ENCODE measurements at places on chromosomes 3 and 15.
A peak's percentile ranks its signal among the peaks of the same experiment; 100 is the strongest.

- DNase-seq: no peak
These were observed 241.7 kb downstream of the ATP8B4 start for GRCh38 chr15:49877117-49877872.

DNA sequence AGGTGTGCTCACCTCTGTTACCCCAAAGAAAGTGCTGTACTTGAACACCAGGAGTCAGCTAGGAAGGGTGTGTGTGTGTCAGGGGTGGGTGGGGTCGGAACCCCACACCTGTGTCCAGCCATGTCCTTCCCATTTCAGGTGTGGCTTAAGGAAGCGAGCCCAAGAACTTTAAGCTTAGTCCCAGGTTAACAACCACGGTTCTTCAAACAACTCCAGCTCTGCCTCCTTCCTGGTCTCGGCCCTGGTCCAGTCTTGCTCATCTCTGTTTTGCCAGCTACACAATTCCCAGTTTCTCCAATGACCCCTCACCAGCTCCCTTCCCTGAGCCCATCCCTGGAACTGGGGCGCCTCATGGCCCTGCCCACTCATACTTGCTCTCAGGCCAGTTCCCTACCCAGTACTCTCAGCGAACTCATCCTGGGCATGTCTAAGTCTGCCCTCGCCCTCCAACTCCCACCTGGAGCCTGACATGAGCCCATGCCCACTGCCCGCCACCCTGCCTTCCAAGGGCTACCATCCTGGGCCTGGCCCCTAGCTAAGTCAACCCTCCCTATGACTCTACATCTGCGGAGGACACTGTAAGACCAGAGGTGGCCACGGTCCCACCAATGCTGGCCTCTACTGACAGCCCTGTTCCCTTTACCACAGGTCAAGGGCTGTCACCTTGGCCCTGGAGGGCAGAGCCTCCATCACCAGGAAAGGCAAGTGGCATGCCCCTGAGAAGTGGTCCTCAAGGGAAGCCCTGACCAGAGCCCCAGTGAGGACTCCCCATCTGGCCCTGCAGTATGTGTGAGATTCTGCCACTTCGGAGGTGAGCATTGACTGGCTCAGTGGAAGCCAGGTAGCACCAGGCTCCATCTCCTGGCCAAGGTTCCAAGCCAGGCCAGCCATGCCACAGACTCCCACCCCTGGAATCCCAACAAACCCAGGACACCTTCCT is 9.2 kb downstream of the POC1A start:
- no peak for DNase-seq

DNA sequence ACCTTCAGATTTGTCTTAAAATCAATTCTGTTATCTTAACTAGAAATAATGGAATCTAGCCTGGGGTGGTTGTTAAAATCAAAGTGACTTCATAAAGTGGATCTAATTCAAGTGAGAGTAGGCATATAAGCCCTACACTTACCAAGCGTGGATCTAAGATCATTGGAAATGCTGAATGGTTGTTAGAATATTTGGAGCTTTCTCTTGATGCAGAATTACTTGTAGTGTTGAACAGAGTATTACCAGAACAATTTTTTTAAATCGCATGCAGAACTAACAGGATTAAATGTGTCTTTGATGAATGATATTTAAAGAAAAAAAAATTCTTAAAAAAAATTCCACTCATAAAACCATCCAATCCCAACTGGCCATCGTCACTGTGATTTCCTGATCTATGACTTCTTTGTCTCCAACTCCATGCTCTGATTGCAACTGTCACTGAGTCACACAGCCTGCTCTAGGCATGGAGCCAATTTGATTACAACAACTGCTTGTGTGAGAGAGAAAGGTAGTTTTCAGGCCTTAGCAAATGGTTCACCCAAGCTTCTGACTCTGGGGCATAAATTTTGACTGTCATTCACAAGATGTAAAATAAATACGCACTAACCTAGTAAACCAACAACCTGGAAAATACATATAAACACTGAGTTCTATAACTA is 25.9 kb upstream of the SPRED1 start:
- DNase-seq: peak; percentile 76

DNA sequence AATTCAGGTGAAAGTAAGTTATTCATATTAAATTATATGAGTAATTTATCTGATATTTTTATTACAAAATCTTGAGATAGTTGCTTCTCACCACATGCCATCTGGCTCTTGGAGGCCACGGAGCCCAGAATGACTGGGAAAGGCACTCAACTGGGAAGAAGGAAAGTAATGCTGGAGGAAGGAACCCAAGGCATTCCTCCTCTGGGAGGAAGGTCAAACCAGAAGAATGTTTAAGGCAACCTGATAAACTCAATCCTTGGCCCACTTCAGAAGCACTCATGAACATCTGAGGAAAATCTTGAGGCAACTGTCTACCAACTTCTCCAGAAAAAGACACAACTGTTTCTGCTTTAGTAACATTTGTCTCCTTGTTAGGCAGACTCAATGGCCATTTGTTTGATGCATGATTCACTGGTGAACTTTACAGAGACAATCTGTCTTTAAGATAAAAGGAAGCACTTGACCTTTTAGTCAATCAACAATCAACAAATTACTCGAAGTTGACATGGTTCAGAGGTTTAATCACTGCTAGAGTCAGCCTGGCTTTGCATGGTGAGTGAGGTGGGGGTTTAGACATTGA is 261.4 kb upstream of the MME start:
- DNase-seq: no peak

GRCh38 chr3:9351709-9352126 is 11.1 kb upstream of the THUMPD3 start:
- no peak for DNase-seq

DNA sequence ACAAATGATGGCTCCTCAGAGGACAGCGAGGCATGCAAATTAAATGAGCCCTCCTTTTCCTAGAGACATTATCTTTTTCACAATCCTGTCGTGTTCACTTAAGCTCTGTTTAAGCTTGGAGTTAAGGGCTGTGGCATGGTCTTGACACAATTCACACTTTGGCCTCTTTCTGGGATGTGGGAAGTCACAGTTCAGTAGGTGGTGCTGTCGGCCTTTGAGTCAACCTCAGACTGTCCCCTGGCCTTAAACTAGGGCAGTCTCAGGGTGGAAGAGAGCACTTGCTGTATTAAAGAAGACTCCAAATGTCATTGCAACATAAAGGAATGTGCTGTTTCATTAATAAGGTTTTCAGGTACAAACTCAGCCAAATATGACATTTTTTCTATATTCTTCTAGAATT is 351.0 kb downstream of the MCTP2 start:
- DNase-seq: no peak

GRCh38 chr3:194518652-194519051 is 31.9 kb upstream of the ATP13A3 start:
- no peak for DNase-seq

DNA sequence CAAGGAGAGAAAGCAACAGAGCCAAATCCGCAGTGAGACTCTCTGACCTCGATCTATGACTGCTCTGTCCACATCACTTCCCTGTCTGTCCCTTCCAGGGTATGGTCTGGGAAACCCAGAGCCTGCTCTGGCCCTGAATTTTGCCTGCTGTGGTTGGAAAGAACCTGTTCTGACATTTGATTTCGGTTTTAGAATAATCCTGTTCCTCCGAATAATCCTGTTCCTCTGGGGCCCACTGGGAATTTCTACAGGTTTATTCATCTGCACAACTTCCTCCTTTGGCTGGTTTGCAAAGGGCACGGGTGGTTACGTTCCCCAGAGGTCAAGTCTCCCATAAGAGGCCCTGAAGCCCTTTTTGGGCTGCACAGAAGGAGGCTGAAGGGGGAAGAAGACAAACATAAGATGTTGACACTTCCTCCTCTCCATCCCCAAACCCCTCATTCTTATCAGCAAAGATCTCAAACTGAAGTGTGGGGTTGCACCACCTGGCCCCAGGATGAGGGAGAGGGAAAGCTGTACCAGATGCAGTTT is 10.6 kb downstream of the LAMP3 start:
- DNase-seq: no peak

DNA sequence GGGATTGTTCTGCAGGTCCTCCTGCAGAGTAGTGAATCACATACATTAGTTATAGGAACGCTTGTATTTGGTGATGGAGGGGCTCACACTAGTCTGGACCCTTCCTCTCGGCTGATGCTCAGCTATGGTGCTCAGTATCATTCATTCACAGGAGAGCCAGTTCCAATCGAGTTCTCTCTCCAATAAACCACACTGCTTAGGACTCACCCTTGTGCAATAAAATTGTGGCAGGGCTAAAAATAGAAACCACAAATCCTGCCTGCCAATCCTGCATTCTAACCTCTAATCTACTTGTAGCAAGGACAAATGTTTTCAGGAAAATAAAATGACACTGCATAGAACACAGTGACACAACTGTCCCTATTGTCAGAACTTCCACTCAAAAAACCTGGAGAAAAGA is 138.4 kb upstream of the TBL1XR1 start:
- no peak for DNase-seq

- DNase-seq: no peak
These were observed 20.6 kb upstream of the TRAK1 start for GRCh38 chr3:42070524-42070923.

DNA sequence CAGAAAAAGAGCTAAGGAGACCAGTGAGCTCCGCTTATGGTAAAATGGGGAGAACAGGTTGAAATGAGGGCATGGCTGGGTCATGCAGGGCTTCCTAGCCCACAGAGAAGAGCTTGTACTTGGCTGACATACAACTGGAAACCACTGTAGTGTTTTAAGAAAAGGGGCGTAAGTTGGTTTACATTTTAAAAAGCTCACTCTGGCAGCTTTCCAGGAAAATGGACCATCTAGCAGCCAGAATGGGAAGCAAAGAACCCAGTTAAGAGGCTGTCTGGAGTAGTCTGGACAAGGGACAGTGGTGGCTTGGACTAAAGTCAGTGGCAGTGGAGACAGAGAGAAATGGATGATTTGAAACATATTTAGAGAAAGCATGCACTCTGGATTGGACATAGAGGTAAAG is 1.9 kb downstream of the MORC1 start:
- no peak for DNase-seq

- no peak for DNase-seq
These were observed 98.2 kb downstream of the FBN1 start for GRCh38 chr15:48547286-48547685.

DNA sequence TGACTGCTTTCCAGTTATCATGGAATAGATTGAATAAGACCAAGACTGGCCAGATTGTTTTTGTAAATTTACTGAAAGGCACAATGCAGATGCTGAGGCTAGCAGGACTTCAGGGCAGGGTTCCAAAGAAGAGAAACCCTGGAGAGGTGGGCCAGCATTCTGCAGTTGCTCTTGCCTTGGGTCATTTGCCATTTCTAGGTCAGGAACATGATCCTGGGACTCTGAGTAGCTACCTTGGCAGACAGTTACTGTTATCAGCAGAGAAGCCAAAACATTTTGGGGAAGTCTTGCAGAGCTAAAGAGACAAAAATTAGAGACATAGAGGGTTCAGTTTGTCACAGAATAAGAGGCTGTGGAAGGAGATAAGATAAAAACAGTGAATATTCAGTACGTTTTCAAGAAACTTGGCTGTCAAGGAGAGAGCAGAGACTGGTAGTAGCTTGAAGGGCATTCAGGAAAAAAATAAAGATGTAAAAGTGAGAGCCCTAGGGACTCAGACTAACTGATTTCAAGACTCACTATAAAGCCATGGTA is 46.8 kb upstream of the MYRIP start:
- DNase-seq: no peak

GRCh38 chr3:58387650-58388546 is 45.7 kb downstream of the PDHB start:
- DNase-seq: no peak

- DNase-seq: no peak
These were observed 7.4 kb downstream of the MESD start for GRCh38 chr15:80982205-80982604.

DNA sequence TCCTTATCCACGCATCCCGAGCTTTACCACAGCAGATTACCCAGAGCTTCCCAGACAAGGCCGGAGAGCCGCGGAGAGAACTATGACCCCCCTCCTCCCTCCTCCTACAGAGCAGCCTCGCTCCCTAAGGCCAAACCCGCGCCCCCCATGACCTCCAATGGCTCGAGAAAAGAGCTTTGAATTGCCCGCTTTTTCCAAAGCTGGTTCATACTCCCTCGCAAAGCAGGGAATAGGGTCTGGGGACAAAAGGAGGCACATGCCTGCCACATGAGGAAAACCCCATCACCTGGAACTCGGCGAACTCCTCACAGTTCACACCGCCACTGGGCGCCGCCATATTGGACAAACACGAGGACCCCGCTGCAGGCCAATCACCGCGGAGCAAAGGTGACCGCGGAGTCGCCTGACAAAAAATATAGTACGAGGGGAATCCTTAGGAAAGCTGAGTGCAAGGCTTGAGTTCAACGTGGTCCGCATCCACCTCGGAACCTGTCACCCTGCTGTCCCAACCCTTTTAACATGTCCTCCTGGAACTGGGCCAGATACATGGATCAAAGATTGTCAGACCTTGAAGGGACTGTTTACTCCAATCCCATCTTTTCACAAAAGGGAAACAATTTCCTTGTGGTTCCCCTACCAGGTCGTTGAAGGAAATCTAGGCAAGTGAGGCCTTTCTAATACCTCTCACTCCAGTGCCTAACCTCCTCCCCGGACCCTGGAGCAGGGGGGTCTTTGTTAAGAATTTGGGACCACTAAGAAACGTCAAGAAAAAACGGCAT is at the start of gene MIX23:
Gene MIX23, minus strand, starts transcription at position 344 of the 779 bp plus-strand sequence. Its CDS starts 7 bp downstream, at position 337.
- DNase-seq: peak; percentile 79

DNA sequence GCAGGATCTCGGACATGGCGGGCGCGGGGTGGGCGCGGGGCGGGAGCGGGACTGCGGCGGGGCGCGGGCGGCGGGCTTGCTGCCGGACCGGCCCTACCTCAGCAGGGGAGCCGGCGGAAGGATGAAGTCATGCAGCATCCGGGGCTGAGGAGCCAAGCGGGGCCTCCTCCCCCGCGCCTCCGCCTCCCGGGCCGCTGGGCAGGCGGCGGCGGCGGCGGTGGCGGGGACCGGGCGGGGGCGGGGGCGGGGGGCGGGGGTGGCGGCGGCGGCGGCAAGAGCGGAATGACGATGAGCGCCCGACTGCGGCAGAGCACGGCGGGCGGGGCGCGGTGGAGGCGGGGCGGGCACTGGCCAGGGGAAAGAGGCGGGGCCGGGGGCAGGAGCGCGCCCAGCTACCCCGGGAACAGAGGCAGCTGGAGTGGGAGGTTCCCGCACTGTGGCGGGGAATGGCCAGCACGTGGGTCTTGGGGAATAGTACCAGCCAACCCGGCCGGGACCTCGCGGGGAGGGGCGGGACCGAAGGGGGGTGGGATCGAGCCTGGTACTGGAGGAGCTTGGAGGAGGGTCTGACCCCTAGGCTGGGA is at the start of gene CAMK2N2:
Gene CAMK2N2, minus strand, starts transcription at position 284 of the 584 bp plus-strand sequence. Its CDS starts 268 bp downstream, at position 16.
- peak; percentile 80 for DNase-seq

GRCh38 chr3:9064251-9064650 is 101.0 kb upstream of the RAD18 start:
- no peak for DNase-seq

- DNase-seq: no peak
These were observed 9.6 kb upstream of the CD276 start for GRCh38 chr15:73674587-73674986.

All from RWPE2 (cell line).